ENCODE measurements at places on chromosomes 13 and 19.

GRCh38 chr19:13952931-13953531, 722 bp downstream of the DCAF15 start:
- no peak for DNase-seq

DNA sequence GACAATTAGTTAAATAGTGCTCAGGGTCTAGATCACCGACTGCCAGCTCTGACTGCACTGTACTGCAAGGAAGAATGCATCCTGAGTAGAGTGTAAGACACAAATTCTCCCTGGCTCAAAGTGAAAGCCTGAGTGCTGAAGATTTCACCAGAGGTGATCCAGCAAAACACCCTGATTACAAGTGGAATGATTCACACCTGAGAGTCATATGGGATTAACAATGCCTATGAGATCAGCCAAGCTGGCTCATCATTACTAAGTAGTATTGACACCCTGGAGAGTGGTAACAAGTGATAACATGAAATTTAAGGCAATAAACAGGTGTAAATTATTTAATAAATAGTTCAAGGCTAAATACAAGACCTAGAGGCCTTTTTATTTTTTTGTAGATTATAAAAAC, 403.8 kb upstream of the PRR20A start:
- DNase-seq, result no peak

GRCh38 chr19:1845125-1845515, 3.2 kb downstream of the REXO1 start:
- no peak for DNase-seq

DNA sequence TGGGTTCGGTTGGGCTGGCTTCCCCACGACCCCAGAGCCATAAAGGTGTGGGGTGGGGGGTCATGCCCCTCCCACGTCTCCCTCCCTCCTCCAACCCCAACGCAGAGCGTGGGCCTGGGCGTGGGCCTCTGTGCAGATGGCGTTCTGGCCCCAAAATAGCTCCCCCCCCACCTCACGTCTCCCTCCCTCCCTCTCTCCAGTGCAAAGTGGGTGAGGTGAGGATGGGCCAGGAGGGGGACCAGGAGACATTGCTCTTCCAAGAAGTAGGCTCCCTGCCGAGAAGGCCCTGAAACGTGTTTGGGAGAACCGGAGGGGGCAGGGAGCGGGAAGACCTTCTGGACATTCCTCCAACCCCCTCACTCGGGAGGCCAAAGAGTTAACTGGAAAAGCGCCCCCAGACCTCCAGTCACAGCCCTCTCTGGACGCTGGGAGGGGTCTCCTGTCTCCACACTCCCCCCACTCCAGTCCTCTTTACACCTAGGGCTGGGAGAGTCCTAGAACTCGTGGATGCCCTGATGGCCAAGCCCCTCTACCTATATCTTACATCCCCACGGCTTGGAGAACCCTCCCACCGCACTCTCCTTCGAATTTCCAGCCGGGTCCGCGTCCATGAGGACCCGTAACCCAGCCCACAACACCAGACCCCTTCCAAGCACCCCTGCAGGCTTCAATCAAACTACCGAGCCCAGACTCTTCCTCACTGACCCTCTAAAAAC, 855 bp downstream of the UNC13A start:
- DNase-seq, result no peak

DNA sequence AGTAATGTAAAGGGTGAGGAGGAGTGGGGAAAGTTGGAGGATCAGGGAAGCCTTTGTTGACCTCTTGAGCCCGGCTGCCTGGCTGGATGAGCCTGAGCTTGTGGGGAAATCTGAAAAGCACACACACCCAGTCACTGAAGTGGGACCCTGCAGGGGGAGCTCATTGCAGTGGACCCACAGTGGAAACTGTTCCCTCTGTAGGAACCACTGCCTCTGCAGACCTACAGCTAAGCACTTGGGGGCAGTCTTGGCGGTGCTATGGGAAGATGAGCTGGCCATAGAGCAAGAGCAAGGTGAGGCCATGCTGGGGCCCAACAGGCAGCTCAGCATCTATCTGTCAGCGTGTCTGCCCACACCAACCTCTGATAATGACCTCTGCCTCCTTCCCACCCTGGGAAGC, 294.8 kb downstream of the TSHZ3 start:
- DNase-seq, result no peak

- DNase-seq, result peak; percentile 99
Measured at GRCh38 chr19:7920519-7921301, 572 bp downstream of the SNAPC2 start.

- DNase-seq, result no peak
Measured at GRCh38 chr13:29548722-29549121, 46.8 kb downstream of the SLC7A1 start.

- no peak for DNase-seq
Measured at GRCh38 chr19:16836115-16837034, 7.2 kb downstream of the SIN3B start.

- DNase-seq, result no peak
Measured at GRCh38 chr13:19382111-19382510, 179.2 kb downstream of the TPTE2 start.

DNA sequence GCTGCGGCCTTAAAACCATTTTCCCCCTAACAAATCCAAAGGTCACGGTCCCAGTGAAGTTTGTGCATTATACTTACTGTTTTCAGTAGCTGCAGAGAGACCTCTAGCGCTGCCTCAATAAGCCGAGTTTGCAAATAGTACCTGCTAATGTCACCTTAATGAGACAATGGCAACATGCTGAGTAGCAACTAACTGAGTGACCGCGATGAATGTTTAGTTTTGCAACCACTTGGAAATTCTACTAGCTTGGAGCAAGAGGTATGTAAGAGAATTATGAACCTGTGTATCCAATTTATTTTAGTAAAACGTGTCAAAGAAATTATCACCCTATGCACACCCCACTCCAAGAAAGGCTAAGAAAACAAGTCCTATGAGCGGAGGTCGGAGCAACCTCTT, 1.2 kb downstream of the KPNA3 start:
- DNase-seq, result no peak

DNA sequence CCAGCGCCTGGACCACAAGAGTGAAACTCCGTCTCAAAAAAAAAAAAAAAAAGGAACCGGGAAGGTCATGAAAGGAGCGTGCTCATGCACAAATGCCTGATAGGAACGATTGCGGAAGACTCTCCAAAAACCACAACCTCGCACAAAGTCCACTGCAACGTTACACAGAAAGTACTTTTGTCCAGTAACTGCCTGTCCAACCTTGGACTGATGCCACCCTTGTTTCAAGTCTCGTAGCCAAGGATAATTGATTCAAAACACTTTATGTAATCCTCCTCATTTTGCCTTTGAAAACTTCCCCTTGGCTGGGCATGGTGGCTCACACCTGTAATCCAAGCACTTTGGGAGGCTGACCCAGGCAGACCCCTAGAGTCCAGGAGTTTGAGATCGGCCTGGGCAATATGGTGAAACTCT, 13.7 kb downstream of the LGALS7 start:
- no peak for DNase-seq

GRCh38 chr13:77831866-77832265, 86.8 kb downstream of the EDNRB start:
- no peak for DNase-seq

GRCh38 chr13:77105051-77105450, 78.1 kb upstream of the FBXL3 start:
- no peak for DNase-seq

Measured in vagina (tissue), 2 donors.